Glutamatergic neuron (in vitro differentiated cells): ENCODE measurements at places on chromosomes 3 and 15. TPM values are rescaled to one million over a fixed set of nuclear protein-coding genes. Genes with fewer than 3 reads are reported as not detected.

SENP5 gene
- 49.6 TPM for total RNA-seq

PIGBOS1 gene
- total RNA-seq, result 14.4 TPM

CPNE9 gene
- total RNA-seq, result 54.6 TPM

GRCh38 chr3:111601810-111602209 is 6.7 kb upstream of the ZBED2 start:
- DNase-seq, result no peak

RBP2 gene
- not detected for total RNA-seq

- no peak for DNase-seq
Observed at GRCh38 chr15:31525185-31525695, 198.6 kb downstream of the KLF13 start.

DNA sequence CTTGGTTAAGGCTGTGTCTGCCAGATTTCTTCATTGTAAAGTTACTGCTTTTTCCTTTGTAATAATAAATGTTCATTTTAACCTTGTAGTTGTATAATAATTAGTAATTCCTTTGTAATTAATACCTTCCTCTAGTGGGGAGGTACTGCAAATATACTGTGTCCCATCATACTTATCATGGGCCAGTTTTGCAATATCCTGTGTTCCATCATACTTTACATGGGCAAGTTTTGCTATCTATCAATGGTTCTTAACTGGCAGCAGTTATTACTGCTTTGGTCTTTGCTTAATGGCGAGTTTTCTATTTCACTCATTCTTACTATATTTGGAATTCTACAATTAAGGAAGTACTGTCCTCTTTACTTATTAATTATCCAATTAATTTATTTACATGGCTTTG is 10.6 kb downstream of the ATP2C1 start:
- no peak for DNase-seq

DNA sequence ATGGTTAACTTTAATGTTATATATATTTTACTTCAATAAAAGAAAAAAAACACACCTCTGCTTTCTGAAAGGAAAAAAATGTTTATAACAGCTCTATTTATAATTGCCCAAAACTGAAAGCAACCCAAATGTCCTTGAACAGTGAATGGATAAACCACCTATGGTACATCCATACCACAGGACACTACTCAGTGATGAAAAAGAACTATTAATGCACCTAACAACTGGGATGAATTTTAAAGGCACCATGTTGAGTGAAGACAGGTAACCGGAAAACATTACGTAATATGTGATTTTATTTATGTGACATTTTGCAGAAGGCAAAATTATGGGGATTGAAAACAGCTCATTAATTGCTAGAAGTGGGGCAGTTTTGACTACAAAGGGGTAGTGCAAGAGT is 23.8 kb upstream of the FOXP1 start:
- no peak for DNase-seq

- DNase-seq, result no peak
Observed at GRCh38 chr3:98453827-98454226, 9.2 kb upstream of the OR5K1 start.

- DNase-seq, result no peak
Observed at GRCh38 chr3:175605851-175606250, 746.7 kb downstream of the NAALADL2 start.

DNA sequence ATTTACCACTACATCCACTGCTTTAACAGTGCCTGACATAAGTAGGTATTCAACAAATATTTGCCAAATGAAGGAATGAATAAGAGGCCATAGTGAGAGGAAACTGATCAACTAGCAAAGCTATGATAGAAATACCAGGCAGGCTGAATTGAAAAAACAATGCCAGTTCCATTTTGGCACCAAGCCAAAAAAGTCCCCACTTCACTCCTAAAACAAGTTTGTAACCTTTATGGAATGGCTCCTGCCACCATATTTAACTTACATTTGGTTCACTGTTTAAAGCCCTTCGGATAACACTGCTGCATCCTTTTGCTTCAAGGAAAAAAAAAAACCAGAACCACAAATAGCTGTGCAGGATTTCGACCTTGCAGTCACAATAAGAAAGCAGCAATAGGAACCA is 166.1 kb downstream of the FRMD5 start:
- DNase-seq, result no peak

- no peak for DNase-seq
Observed at GRCh38 chr3:65107174-65107573, 419.4 kb upstream of the ADAMTS9 start.

C3orf22 gene
- total RNA-seq, result not detected

- DNase-seq, result no peak
Observed at GRCh38 chr3:116064646-116065045, 380.6 kb downstream of the LSAMP start.

AGBL1 gene
- 0.76 TPM for total RNA-seq

EEFSEC gene
- total RNA-seq, result 8.3 TPM

BCL2A1 gene
- total RNA-seq, result not detected

DNA sequence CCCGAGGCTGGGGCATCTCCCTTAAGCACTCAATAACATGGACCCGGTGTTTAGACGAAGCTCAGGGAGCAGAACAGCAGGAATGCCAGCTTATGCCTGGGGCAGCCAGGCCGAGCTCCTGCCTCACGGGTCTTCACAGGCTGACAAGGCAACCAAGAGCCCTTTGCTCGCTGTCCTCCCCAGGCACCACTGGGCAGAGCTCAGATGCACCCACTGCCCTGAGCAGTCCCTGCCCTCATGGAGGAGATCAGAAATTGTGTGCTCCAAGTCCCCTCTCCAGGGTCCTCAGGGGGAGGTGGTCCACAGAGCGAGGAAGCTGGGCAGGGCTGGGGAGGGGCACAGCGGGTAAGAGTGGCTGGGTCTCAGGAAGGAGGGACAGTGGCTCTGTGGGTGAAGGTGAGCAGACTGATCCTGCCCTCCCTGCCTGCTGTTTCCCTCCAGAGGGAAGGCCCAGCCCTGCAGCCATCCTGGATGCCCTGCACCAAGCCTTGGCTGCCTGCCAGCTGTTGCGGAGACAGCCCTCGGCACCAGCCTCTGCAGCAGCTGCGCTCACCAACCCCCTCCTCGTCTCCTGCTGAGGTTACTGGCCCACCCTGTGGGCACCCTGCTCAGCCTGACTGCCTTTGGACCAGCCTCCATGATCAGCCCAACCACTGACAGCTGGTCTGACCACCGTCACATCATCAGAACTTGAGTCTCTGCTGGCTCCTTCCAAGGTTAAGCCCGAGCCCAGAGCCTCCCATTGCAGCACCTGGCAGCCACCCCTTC is 21.1 kb upstream of the GP9 start:
- no peak for DNase-seq

- DNase-seq, result no peak
Observed at GRCh38 chr3:17747890-17748247, 5.4 kb upstream of the TBC1D5 start.

DNA sequence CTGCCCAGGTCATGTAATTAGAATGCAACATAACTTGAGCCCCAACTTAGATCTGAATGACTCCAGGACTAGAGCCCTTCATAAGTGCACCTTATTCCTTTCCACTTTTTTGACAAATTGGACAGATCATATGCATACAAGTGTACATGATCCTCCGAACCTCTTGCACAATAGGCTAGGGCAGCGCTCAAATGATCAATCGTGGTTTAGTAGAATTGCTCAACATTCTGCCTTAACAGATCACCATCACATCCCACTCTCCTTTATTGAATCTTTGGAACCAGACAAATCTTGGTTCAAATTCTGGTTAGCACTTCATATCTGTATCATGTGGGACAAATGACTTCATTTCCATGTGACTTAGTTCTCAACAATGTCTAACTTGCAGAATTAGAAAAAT is 106.8 kb upstream of the CDIN1 start:
- DNase-seq, result no peak

GRCh38 chr3:189978753-189979152 is 141.9 kb downstream of the P3H2 start:
- no peak for DNase-seq

SUMF1 gene
- total RNA-seq, result 7.2 TPM

DNAJA4 gene
- 2.4 TPM for total RNA-seq

ALDH1A3 gene
- total RNA-seq, result 2.8 TPM

GRCh38 chr3:126493739-126494138 is 18.0 kb upstream of the ZXDC start:
- DNase-seq, result no peak

GRCh38 chr3:128383316-128384235 is 83.1 kb downstream of the DNAJB8 start:
- DNase-seq, result no peak

- no peak for DNase-seq
Observed at GRCh38 chr3:112090887-112091586, 4.8 kb downstream of the C3orf52 start.

ETV5 gene
- total RNA-seq, result 16.9 TPM

DNA sequence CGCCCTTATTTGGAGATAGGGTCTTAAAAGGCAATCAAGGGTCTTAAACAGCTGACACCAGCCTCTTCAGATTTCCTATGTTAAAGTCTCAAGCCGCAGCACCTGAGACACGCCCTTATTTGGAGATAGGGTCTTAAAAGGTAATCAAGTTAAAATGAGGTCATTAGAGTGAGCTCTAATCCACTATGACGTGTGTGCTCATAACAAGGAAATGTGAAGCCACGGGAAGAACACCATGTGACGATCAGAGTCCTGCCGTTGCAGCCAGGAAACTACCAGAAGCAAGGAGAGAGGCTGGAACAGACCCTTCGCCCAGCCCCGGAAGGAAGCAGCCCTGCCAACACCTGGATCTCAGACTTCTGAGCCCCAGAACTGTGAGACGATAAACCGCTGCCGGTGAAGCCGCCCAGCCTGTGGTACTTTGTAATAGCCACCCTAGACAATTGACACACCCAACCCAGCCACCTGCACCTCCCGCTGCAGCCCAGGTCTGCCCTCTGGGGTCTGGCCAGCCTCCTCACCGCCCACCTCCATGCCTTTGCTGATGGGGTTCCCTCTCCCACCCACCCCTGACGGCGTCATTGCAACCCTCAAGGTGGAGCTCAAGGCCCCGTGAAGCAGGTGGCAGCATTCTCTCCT is 137.9 kb downstream of the MEGF11 start:
- DNase-seq, result no peak

DNA sequence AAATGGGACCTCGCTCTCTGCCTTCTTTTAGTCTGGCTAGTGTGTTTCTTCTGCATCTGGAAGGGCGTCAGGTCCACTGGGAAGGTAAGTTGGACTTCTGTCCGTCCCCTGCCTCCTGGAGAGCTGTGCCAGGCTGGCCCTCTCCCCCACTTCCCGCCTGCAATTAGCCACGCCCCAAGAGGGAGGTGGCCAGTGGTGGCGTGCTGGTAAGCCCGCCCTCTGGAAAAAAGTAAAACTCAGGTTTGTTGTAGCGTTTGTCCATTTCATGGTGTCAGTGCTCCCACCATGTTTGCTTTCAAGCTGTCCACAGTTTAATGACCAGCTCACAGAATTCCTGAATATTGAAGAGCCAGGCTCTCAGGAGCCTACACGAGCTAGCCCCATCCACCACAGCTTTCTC is 55.6 kb downstream of the SLC6A6 start:
- DNase-seq, result no peak

CFAP100 gene
- not detected for total RNA-seq

DNA sequence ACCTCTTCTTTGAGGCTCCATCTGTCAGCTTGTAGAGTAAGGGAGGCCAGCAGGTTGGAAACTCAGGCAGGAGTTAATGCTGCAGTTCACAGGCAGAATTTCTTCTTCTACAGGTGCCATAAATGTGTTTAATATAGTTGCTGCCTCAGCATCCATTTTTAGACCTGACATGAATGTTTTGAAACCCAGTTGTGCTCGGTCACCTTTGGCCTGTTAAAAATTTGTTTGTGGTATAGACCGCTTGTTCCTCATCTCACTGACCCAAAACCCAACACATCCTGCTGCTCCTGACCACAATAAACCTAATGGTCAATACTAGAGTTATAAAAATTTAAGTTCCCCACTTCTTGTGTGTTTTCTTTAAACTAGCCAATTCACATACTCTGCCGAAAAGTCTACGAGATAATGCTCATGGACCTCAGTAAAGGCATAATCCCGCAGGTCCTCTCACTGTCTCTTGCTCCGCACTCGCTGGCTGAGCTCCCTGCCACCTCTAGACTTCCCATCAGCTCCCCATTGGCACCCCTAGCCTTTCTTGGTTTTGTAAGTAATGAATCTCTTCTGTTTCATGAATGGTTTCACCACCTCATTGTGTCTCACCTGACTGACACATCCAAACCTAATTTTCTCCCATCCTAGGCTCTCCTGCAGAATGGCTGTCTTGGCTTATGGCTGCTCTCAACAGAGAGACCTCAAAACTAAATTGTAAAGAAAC is 138.5 kb upstream of the STRIT1 start:
- DNase-seq, result no peak

MAGI1 gene
- total RNA-seq, result 46.5 TPM

DNA sequence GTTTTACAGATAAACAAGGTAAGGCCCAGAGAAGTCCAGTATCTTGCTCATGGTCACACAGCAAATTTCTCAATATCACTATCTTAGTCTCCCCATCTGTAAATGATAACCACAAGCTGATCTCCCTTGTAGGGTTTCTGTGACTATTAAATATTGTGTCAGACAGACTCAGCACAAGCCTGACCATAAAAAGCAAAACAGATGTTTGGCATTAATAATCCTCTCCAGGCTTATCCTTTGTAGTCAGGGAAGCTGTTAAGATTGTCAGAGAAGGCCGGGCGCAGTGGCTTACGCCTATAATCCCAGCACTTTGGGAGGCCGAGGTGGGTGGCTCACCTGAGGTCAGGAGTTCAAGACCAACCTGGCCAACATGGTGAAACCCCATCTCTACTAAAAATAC is 173.2 kb upstream of the PRICKLE2 start:
- no peak for DNase-seq

FILIP1L gene
- total RNA-seq, result 4.3 TPM

MESP1 gene
- 1.1 TPM for total RNA-seq

DNA sequence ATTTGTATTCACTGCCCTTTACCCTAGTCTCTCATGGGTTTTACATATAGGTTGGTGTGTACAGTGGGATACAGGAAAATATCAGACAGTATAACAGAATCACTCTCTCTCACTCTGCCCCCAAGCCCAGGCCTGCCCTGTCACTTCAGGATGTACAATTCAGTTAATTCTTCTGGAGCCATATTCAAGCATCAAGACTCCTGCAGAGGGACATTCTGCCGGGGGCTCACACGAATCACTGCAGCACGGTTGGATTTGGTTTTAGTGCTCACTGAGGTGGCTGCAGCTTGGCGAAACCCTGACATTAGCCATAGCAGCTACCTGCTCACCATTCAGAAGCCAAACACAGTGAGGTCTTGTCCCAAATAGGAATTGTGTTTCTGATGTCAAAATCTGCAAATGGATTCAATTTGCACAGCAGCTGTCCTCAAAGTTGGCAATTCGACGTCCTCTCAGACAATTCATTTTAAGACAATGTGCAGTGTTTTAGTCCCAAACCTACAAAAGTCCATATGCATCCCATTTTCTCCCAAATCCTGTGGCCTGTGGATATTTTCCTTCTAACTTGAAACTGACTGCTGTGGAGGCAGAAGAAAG is 82.9 kb downstream of the CHSY1 start:
- no peak for DNase-seq

MME gene
- 6.6 TPM for total RNA-seq

GRCh38 chr15:93819826-93820225 is 411.5 kb upstream of the MCTP2 start:
- DNase-seq, result no peak

FGF12 gene
- 33.1 TPM for total RNA-seq
